ENCODE measurements at places on chromosomes 1 and 21. TPM values are rescaled to one million over a fixed set of nuclear protein-coding genes. Genes with fewer than 3 reads are reported as not detected.

GRCh38 chr1:225766967-225767633 lies 10.5 kb upstream of the SRP9 start:
- peak; percentile 78 for DNase-seq

GRCh38 chr1:204882479-204882878 lies 11.8 kb downstream of the NFASC start:
- no peak for DNase-seq

SYT2 gene
- polyA plus RNA-seq, result 2.3 TPM

RHD gene
- polyA plus RNA-seq, result 2.0 TPM

- DNase-seq, result no peak
These were observed 39.9 kb downstream of the EPHA2 start for GRCh38 chr1:16116002-16116401.

DNA sequence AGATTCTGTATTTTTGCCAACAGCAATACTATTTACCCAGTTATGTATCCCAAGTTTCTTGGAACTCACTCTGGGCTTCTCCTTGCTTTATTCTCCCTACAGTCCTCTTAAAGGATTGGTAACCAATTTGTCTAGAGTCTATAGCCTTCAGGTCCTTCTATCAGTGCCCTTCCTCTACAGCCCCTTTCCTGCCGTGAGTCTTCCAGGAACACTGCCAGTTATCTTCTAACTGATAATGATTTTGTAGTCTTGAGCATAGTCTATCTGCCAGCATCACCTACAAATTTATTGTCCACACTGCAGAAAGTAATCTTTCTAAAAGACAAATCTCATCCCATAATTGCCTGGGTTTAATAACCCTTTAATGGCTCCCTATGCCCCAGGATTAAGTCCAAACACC lies 8.2 kb downstream of the LRRC8B start:
- DNase-seq, result no peak

- no peak for DNase-seq
These were observed 81.5 kb upstream of the KCNJ15 start for GRCh38 chr21:38175306-38175705.

GRCh38 chr21:45858180-45858579 lies 123.4 kb upstream of the COL6A1 start:
- DNase-seq, result no peak

- no peak for DNase-seq
These were observed 24.8 kb downstream of the PGM1 start for GRCh38 chr1:63618011-63618410.

GRCh38 chr1:17440827-17441168 lies 1.3 kb upstream of the RCC2 start:
- DNase-seq, result no peak

DNA sequence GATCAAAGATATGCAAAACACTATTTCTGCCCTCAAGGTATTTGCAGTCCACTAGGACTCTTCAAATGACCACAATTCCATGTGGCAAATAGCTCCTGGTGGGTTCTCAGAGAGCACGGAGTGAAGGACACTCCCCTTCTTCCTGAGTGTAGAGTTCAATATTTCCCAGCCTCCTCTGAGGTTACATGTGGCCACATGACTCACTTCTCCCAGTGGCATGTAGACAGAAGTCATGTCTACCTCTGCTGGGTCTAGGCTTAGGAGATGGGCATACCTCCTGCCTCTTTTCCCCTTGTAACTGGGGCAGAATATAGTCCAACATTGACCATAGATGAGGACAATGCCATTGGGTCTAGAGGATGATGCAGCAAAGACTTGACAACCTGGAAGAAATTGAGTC lies 191.4 kb downstream of the MIS18A start:
- no peak for DNase-seq

LRRC38 gene
- polyA plus RNA-seq, result not detected

- DNase-seq, result no peak
These were observed 5.6 kb downstream of the AK4 start for GRCh38 chr1:65153635-65154034.

DNA sequence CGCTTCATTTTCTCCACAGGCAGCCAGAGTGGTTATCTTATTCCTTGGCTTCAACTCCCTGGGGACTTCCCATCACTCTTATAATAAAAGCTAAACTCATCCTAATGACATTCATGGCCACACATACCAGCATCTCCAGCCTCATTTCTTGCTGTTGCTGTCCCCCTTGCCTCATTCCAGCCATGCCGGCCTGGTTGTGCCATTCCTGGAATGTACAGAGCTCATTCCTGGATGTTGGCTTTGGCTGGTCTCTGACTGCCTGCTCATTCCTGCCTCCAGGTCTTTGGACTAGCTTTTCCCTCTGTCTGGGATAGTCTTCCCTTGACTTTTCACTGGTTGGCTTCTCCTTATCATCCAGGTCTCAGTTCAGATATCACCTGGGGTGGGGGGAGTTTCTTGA lies 2.4 kb upstream of the PEF1 start:
- DNase-seq, result no peak

GRCh38 chr1:236724506-236724905 lies 38.2 kb downstream of the ACTN2 start:
- DNase-seq, result no peak

DNA sequence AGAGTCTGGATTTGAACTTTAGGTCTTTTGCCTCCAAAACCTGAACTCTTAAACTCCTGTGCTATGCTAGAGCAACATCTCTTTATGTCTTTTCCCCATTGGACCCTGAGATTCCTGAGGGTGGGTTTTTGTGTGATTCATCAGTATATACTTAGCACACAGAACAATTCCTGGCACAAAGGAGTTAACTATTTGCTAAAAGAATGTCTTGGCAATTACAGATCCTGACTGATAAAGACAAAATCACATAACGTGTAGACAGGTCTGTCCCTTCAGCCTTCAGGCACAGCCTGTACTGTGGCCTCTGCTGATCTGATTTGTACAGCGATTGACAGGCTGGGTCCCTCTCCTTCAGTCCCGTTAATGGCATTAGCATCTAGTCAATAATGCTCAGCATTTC lies 162.4 kb upstream of the BEND5 start:
- DNase-seq, result no peak

LCK gene
- polyA plus RNA-seq, result 1.5 TPM

GRCh38 chr1:238895911-238896310 lies 490.5 kb upstream of the CHRM3 start:
- no peak for DNase-seq

GRCh38 chr21:45322960-45323461 lies 35.3 kb upstream of the POFUT2 start:
- DNase-seq, result no peak

FMO4 gene
- polyA plus RNA-seq, result 17.4 TPM

GRCh38 chr1:14901371-14901954 lies 252.1 kb upstream of the TMEM51 start:
- no peak for DNase-seq

- no peak for DNase-seq
These were observed 122.0 kb downstream of the GLIS1 start for GRCh38 chr1:53616927-53617326.

DNA sequence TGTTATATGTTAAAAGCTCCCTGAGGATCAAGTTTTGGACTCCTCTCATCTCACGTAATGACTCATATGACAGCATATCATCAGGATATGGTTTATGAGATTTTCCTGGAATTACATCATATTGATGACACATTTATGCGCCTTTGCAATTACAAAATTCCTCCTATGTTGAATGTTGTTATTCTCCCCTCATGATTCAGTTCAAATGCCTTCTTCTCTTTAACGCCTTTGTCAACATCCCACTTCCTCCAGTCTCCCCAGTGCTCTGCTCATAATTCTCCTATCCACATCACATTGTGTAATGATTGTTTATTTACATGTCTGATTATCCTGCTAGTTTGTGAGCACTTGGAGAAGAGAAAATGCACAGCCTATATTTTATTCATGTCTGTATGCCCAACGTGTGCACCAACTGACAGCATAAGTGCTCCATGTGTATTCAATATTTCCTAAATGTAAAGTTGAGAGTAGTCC lies 80.9 kb upstream of the BACH1 start:
- DNase-seq, result no peak

DNA sequence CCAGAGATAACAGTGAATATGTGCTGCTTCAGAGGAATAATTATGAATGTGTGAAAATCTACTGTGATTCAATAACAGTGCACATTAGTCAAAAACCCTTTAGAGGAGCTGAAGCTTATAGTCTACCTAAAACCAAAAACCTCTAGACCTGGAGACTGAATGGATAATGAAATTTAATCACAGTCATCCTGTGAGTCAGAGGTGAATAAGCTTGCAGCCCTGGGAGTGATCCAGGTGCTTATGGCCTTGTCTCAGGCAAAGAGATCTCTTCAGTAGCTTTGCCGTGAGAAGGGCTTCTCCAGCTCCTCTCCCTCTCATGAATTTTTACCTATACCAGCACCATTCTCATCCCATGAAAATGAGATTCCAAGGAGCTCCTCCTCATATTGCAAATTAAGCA lies 81.3 kb upstream of the RGS4 start:
- no peak for DNase-seq

GRCh38 chr1:98333406-98333805 lies 328.1 kb upstream of the SNX7 start:
- no peak for DNase-seq

GRCh38 chr1:230145505-230145899 lies 78.5 kb downstream of the GALNT2 start:
- no peak for DNase-seq

- peak; percentile 51 for DNase-seq
These were observed 604 bp downstream of the FGR start for GRCh38 chr1:27634177-27634984.

- DNase-seq, result no peak
These were observed 259.1 kb upstream of the USP24 start for GRCh38 chr1:55474168-55474786.

ITLN2 gene
- polyA plus RNA-seq, result 0.17 TPM

- DNase-seq, result no peak
These were observed 27.7 kb downstream of the TNFRSF9 start for GRCh38 chr1:7912743-7913557.

ETV3L gene
- polyA plus RNA-seq, result not detected

GRCh38 chr1:95115708-95116137 lies 1.4 kb upstream of the TLCD4 start:
- no peak for DNase-seq

- no peak for DNase-seq
These were observed 24.1 kb downstream of the SHISA4 start for GRCh38 chr1:201912832-201913231.

- no peak for DNase-seq
These were observed 80.6 kb downstream of the LBR start for GRCh38 chr1:225347123-225347683.

GRCh38 chr1:206782448-206782847 lies 10.2 kb upstream of the IL10 start:
- no peak for DNase-seq

SOX13 gene
- 51.0 TPM for polyA plus RNA-seq

GRCh38 chr1:25118546-25118945 lies 113.8 kb downstream of the SYF2 start:
- DNase-seq, result no peak

GRCh38 chr1:34792868-34793727 lies at the start of gene GJA4:
Gene GJA4, plus strand, starts transcription at chr1:34792999. Its CDS starts 1,215 bp downstream, at chr1:34794214.
- no peak for DNase-seq

SPATA21 gene
- 0.14 TPM for polyA plus RNA-seq

DNA sequence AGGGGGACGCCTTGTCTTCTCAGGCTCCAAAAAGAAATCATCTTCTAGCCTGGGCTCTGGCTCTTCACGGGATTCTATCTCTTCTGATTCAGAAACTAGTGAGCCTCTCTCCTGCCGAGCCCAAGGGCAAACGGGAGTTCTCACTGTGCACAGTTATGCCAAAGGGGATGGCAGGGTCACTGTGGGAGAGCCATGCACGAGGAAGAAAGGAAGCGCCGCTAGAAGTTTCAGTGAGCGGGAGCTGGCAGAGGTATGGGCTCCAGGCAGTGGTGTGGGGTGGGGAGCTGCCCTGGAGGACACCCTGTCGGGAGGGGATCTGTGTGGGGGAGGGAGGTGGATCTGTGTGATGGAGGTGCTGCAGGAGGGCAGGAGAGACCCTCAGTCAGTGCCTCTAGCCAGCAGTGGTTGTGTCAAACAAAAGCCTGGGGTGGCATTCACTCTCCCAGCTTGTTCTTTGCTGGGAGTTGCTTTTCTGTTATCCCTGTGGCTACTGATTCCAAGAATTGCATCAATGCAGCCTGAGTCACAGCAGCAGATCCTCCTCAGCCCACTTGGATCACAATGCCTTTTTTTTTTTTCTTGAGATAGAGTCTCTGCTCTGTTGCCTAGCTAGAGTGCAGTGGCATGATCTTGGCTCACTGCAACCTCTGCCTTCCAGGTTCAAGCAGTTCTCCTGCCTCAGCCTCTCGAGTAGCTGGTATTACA lies 21.8 kb downstream of the KDM4A start:
- no peak for DNase-seq

DNA sequence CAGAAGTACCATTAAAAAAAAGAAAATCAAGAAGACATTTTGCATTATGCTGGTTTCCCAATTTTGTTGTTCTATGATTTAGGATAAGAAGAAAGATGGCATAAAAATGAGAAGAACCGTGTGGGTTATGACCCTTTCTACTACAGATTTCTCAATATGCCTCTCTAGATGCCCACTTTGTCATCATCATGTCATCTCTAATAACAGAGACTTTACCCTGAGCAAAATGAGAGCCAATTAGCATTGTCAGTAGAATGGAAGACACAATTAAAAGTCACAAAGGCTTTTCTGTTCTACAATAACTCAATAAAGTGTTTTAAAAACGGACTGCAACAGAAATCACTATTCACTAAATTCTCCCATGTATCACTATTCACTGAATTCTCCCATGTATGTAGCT lies 85.5 kb downstream of the RAB3GAP2 start:
- no peak for DNase-seq

TTC22 gene
- polyA plus RNA-seq, result 4.5 TPM

- no peak for DNase-seq
These were observed 21.9 kb downstream of the USP48 start for GRCh38 chr1:21761052-21761451.

- no peak for DNase-seq
These were observed 138.6 kb upstream of the NGF start for GRCh38 chr1:115476616-115477015.

DNA sequence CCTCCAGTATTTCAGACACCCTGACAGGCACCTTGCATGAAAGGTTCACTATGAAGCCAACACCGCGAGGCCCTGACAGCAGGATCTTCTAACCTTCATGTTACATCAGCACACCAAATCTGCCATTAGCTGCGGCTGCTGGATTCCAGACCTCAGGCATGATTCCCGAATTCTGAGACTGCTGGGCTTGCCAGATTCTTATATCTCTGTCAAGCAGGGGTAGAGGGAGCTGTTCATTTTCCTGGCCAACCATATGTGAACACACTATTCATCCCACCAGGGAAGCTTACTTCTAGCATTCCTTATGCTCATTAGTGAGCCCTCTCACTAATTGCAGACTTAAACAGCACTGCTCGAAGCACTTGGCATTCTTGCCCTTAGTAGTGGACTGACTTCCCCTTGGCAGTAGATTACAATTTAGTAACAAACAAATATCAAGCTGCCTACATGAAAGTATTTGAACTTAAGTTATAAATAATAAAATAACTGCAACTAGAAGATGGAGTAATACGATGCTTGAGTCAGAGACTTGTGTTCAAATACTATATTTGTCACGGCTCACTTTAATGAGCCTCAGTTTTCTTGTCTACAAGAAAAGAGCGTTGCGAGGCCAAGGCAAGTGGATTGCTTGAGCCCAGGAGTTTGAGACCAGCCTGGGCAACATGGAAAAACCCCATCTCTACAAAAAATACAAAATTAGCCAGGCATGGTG lies 43.3 kb downstream of the NID1 start:
- peak; percentile 58 for DNase-seq

- DNase-seq, result peak; percentile 79
These were observed 176.9 kb upstream of the PRMT6 start for GRCh38 chr1:106879538-106879937.

GRCh38 chr21:40540216-40540615 lies 306.7 kb downstream of the DSCAM start:
- no peak for DNase-seq

All from left lung (tissue), 14 donors.